ENCODE measurements at places on chromosomes 3 and 15.

GRCh38 chr3:12638105-12638504 lies 25.8 kb downstream of the RAF1 start:
- no peak for DNase-seq

- DNase-seq = no peak
Measured at GRCh38 chr3:124592658-124593441, 137.4 kb upstream of the UMPS start.

GRCh38 chr3:48256557-48256956 lies 15.7 kb downstream of the ZNF589 start:
- DNase-seq = no peak

DNA sequence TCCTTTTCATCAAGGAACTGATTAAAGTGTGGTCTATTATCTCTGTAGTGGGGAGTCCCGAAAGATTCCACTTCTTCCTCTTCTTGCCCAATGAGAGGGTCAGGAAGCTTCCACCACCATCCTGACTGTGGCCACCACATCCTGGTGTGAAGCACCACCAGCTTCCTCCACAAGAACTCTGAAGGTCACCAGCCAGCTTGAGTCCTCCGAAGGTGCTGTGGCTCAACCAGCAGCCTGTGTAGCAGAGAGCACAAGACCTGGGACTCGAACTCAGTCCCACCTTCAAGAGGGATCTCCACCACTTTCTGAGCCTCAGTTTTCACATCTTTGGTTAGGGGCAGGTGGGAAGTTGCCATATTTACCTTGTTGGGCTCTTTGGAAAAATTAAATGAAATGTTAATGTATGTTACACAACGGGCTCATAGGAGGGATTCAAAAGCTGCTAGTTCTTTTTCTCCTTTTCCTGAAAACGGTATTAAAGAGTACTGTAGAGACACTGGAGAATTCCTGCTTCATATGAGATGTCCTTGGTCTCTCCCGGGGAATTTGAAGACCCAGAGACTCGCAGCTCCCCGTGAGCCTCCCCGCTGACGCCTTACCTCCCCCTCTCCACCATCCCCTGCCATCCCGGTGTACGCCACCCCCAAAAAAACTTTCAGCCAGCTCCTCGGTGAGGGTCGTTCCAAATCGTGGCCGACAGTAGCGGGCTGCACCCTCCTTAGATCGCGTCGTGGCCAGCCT lies 816 bp upstream of the ACAN start:
- DNase-seq = peak; percentile 35

GRCh38 chr15:75655931-75656330 lies 8.2 kb downstream of the SNX33 start:
- no peak for DNase-seq

GRCh38 chr3:117036259-117036799 lies 326.8 kb downstream of the TUSC7 start:
- DNase-seq = peak; percentile 44
